ENCODE measurements at places on chromosomes 5 and 9.
A peak's percentile ranks its signal among the peaks of the same experiment; 100 is the strongest.

DNA sequence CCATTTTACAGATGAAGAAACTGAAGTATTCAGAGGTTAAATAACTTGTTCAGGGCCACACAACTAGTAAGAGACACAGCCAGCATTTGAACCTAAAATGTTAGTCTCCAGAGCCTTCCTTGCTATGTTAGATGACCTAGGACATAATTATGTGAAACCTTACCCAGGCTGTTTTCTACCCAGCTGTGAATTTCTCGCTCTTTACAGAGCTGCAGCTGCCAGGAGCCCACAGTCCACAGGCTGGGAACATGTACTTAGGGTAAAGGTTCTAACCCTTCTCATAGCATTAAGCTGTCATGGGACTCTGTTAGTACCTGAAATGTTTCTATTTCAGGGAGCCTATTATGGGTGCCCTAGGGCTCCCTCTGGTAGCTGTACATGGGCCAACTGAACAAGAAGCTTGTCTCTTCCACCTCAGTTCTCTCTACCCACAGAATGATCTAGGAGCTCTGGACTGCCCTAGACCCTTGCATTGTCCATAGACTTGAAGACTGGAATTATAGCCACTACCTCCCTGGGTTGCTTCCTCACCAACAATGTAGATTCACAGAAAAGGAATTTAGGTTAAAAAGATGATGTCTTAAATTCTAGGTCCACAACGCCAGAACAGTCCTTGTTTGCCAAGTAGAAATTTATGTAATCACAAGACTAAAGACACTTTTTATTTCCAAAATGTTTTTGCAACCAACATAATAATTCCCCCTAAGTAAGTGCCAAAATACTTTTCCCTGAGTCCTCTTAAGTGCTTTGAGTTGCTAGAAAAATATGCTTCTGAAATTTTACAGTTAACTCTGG is 262.9 kb downstream of the PIK3R1 start:
- no peak for DNase-seq

GRCh38 chr9:69671311-69671878 is 776 bp downstream of the APBA1 start:
- no peak for DNase-seq

GRCh38 chr9:136016572-136017288 is 55.6 kb upstream of the UBAC1 start:
- DNase-seq: no peak

DNA sequence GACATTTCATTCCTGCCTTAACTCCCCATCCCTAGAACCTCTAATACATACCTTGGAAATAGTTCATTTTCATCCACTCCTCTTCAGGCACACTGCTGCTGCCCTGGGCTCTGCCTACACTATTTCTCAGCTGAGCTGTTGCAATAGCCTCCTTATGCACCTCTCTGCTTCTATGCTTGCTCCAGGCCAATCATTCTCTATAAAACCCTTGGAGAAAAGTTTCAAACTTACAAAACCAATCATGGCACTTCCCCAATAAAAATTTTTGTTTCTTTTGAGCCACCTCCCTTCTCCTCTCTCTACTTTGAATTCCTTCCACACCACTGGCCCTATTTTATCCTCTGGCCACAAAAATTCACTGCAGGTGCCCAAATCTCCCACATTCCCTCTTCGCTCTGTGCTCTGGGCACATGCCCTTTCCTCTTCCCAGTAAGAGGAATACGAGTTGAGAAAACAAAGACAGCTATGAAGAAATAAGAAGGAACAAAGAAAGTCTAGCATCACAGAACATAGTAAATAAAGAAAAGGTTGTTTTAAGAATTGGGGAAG is 301.4 kb downstream of the ELAVL2 start:
- DNase-seq: no peak

DNA sequence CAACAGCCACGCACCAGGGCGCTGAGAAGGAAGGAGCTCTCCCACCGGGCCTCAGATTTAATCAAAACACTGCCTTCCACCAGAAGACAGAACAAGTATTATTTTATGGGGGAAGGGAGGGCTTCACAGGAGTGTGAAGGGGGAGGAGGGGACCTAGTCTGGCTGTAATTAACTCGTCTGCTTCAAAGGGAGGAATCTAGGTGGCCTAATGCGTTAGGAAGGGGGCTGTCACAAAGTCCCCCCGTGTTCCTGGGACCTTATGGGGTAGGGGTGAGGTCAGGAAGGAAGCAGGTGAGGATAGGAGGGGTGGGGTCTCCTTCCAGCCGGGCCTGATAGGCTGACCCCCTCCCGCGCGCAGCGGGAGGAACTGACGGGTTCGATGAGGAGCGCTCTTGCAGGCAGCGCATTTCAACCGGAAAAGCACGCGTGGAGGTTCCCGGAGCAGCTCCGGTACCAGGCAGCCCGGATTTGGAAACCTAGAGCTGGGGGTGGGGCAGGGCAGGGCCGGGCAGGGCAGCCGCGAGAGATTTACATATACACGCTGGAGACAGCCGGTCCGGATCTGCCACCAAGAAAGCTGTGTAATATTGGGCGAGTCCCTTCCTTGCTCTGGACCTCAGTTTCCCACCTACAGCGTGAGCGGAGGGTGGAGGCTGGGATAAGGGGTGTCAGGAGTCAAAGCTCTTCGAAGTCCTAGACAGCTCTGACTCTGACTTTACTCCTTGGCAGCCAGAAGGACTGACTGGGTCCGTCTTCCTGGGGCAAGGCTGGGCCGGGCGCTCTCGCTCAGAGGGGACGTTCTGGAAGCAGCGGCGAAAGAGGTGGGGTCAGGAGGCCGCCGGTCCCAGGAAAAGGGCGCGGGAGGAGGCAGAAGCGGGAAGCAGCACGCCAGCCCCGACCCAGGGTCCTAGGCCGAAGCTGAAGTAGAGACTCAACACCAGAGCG is 1.8 kb downstream of the SHB start:
- DNase-seq: peak; percentile 45

DNA sequence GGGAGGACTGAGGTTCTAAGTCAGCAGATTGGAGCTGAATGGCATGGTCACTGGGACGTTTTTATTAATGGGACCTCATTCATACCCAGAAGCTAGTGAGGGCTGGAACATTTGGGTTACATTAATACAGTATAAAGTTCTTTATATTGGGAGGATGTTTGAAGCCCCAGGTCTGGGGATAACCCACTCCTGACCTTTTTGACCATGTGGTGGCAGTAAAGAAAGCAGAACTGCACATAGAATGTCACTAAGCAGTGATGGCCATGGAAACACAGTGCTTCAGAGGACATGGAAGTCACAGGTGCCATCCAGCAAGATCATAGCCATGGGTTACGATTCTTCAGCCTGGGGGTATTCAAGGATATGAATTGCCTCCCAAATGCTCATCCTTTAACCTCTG is 176.0 kb downstream of the ATP10B start:
- peak; percentile 14 for DNase-seq

- DNase-seq: peak; percentile 82
Observed at GRCh38 chr9:79623799-79624721, 52.3 kb downstream of the TLE4 start.

GRCh38 chr9:87290241-87291052 is 207.2 kb upstream of the DAPK1 start:
- no peak for DNase-seq

DNA sequence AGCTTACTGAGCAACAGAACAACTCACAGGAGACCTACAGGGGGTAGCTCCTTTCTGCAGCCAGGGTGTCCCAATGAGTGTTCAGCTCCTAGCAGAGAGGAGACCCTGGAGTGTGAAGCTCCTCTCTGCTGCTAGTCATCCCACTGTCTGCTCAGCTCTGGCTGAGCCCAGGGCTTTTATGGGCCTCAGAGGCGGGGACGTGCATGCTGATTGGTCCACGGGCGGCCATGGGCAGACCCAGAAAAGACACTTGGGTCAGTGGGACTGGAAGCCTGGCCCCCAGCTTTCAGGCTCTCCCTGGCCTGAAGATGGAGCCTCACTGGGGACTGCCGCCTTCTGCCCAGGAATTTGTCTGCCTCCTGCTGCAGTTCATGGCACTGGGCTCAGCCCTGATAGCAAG is 40.6 kb downstream of the TSPAN17 start:
- DNase-seq: no peak

GRCh38 chr5:68419081-68419636 is 203.6 kb downstream of the PIK3R1 start:
- no peak for DNase-seq

DNA sequence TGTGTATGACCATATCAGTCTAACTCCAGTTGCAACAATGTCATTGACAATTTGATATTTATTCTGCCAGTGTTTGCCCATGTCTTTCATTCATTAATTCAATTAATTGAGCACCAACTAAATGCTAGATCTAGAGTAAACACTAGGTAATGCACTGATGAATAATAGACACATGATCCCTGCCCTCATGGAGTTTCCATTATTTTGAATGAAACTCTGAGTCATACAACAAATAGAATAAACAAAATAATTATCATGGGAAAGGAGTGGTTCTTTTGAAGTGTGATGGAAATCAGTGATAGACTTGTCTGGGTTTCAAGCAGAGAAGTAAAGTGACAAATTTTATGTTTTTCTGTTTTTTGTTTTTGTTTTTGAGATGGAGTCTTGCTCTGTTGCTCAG is 4.6 kb downstream of the ARHGEF37 start:
- DNase-seq: no peak

DNA sequence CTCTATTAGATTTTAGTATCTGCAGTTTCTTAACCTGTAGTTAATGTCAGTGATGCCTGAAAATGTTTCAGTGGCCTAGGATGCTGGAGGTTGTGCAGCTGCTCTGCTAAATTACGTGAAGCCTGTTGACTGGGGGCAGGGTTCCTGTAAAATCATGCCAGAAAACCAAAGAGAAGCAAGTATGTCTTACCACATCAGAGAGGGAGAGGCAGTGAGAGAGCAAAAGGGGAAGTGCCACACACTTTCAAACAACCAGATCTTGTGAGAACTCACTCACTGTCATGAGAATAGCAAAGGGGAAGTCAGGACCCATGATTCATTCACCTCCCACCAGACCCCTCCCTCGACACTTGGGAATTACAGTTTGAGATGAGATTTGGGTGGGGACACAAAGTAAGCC is 83.9 kb upstream of the CYLC2 start:
- DNase-seq: peak; percentile 28

DNA sequence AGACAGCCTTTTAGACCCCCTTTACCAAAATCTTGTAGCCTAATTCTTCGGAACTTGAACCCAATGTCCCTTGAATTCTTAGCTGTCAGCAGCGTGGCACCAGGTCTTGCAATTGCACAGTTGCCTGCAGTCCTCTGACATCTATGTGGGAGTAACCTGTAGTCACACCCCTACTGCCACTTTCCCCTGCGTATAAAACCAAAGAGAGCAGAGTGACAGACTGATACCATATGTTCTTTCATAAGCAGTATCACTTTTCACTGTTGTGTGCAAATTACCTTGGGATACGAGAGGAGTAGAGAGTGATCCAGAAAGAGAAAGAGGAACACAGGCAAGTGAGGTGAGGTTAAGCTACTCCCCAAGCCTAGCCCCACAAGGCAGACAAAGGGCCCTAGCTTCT is 364.3 kb upstream of the ADAMTSL1 start:
- no peak for DNase-seq

DNA sequence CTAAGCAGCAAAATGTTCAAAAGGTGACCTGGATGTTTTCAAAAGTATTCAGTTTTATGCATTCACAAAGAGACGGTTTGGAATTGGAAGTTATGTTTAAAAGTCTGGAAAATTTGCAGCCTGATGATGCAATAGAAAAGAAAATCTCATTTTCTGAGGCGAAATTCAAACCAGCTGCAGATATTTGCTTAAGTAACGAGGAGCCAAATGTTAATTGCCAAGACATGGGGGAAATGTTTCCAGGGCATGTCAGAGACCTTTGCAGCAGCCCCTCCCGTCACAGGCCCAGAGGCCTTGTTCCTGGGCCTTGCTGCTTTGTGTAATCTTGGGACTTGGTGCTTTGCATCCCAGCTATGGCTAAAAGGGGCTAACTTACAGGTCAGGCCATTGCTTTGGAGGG is 228.2 kb downstream of the MAN2A1 start:
- no peak for DNase-seq

DNA sequence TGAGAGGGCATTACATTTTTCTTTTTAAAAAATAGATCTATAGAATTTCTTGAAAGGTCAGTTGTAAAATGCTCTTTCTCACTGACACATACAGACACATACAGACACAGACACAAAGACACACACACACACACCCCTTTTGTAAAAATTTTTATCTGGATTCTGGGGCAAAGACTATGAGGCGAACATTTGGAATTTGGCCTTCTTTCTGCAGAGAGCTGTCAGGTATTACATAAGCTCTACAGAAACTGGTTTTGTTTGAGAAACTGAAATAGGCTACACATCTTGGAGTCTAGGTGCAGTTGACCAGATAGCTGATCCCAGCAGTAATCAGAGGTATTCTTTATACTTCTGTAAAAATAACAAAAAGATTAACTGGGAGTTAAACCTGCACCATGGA is 315.9 kb upstream of the RPS23 start:
- DNase-seq: no peak

DNA sequence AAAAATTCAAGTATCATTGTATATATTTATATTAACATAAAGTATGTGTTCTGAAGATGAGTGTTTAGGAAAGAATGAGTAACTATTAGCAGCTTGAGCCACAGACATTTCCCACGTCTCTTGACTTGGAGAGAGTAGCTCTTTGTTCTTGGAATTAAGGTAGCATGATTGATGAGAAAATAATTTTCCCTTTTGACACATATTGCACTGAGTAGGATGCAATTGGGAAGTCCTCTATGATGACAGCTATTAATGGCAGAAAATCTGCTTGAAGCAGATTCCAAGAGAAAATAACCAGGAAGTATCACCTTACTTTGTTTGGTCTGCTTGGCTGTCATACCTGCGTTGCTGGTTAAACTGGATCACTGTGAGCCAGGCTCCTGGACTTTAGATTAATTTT is 204.8 kb downstream of the TLE4 start:
- no peak for DNase-seq

DNA sequence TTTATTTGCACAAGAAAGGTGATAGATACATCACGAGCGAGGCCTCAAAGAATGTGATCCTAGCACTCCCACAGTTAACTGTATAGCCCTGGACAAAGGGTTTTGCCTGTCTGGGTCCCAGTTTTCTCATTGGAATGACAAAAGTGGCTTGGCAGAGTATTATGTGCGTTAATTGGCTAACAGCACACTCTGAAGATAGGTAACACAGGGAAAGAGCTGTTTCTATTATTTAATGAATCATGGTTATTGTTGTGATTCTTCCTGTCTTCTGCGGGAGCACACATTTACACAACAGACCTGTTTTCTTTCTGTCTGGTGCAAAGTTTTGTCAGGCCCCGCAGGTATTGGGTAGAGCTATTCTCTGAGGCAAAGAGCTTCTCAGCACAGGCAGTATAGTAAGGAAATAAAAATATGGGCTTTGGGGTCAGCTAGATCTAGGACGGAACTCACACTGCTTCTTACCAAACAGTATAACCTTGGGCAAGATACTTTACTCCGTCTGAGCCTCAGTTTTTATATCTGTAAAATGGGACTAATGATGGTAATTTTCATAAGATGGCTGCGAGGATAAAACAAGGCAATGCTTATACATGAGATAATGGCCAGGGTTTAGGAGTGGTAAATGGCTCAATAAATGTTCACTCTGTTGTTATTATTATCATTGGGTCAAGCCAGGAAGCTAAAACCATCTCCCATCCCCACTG is 78.9 kb downstream of the PLAC8L1 start:
- no peak for DNase-seq

GRCh38 chr9:77980622-77981021 is 51.0 kb downstream of the GNAQ start:
- no peak for DNase-seq

All from hematopoietic multipotent progenitor cell treated with erythropoietin and hydrocortisone succinate and interleukin-3 and kit ligand, for 4 days (in vitro differentiated cells).